ENCODE measurements at places on chromosomes 7 and 10.

DNA sequence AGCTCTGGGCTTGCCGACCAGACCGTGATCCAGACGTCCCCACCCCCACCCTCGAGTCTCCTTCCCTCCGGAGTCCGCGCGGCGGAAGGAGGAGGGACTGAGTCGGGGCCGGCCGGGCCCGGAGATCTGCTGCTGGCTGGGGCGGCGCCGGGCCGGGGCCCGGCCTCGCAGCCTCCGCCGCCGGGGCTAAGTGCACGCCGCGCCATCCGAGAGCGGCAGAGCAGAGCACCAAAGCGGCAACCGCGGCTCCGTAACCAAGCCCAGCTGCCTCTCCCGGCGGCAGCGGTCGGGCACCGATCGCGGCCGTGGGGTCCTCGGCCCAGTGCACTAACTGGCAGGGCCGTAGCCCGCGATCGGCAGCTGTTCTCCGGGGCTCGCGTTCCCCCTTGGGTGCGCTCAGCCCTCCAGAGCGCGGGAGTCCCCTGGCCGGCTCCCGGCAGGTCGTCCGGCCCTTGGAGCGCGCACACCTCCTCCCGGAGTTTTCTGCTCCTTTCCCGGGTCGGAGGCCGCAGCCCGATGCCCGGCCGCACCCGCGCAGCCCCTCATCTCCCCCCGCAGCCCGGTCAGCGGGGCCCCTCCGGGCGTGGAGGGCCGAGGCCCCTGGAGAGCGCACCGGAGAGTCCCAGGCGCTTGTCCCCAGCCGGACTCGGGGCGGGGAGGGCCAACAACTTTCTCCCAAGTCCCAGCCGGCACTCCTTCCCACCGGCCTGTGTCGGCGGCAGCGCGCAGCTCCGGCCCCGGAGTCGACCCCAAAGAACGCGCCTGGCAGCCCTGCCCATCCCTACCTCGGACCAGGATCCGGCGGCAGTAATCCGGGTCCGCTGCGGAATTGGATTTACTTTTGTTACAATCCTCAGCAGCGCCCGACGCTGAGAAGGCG, 799 bp downstream of the VAX1 start:
- DNase-seq: no peak

DNA sequence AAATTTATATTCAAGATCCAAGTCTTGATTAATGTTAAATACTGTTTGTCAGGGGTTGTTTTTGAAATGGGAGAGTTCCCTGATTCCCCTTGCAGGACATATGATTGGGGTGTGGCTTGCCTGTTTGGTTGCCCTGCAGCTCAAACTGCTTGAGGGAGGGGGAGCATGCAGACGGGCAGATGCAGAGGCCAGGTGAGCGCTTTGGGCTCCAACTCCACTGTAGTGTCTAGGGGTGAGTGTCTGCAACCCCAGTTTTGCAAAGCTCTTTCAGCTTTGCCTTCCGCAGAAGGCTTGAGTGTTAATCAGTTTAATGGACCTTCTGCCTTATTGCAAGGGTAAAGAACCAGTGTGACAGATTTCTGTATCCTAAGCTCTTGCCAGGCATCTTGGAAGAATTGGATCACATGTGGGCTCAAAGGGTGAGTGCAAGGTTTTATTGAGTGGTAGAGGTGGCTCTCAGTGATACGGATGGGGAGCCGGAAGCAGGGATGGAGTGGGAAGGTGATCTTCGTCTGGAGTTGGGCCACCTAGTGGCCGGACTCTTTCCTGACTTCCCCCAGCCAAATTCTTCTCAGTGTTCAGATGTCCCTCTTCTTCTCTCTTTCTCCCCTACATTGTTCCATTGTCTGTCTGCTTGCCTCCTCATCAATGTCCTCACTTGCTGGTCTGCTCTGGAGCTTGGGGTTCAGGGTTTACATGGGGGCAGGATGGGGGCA, 479.7 kb downstream of the ATRNL1 start:
- DNase-seq: no peak

- no peak for DNase-seq
Measured at GRCh38 chr10:317271-317769, 182.1 kb downstream of the ZMYND11 start.

DNA sequence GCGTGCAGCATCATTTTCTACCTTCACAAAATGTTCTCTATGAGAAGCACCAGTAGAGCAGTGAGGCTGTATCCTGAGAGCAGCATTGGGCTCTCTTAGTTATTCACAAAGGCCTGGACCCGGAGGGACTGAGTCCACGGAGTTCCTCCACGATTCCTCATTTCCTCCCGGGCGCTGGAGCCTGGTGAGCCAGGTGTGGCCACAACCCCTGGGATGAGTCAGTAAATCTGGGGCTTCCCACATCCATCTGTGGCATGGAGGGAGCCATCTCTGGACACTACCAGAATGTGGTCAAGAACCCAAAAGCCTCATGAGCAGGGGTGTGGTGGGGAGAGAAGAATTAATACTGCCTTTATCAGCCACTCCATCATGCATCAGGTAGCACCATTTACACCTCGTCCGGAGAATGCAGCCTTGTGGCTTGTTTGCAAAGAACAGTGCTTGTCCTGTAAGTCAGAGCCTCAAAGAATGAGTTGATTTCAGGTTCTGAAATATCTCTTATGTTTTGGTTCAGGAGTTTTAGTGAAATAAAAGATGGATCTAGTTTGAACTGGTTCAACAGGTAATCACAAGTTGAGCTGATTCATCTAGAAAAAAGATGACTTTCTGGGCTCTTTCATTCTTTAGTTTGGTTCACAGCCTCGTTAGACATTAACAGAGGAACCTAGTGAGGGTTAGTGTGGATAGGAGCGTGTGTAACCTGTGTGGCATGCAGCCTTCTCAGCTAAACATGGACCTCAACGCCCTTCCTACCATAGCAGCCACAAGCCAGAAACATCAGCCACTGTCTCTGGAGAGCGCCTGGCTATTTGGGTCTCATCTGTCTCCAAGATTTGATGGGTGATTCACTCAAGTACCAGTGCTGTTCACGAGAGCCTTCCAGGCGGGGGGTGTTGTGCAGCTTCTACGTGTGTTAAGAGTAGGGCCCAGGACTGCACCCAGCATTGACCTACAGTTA, 95.2 kb downstream of the WDR37 start:
- DNase-seq: no peak

GRCh38 chr7:90674625-90675024, 78.5 kb downstream of the CDK14 start:
- no peak for DNase-seq

GRCh38 chr10:113320211-113320610, 232.6 kb upstream of the HABP2 start:
- DNase-seq: no peak

DNA sequence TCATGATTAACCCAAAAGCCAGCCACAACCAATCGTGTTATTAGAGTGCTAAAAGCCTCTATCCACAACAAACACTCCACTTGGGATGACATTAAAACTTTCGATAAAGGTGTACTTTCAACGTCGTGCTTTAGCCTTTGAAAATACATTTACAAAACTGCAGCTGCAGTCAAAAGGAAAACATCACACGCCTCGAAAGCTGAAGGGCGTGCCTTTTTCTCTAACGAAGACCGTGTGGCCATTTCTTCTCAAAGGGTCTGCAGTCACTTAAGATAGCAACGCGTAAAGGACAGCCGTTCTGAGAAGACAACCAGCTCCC, 1.1 kb downstream of the ARHGAP12 start:
- no peak for DNase-seq

DNA sequence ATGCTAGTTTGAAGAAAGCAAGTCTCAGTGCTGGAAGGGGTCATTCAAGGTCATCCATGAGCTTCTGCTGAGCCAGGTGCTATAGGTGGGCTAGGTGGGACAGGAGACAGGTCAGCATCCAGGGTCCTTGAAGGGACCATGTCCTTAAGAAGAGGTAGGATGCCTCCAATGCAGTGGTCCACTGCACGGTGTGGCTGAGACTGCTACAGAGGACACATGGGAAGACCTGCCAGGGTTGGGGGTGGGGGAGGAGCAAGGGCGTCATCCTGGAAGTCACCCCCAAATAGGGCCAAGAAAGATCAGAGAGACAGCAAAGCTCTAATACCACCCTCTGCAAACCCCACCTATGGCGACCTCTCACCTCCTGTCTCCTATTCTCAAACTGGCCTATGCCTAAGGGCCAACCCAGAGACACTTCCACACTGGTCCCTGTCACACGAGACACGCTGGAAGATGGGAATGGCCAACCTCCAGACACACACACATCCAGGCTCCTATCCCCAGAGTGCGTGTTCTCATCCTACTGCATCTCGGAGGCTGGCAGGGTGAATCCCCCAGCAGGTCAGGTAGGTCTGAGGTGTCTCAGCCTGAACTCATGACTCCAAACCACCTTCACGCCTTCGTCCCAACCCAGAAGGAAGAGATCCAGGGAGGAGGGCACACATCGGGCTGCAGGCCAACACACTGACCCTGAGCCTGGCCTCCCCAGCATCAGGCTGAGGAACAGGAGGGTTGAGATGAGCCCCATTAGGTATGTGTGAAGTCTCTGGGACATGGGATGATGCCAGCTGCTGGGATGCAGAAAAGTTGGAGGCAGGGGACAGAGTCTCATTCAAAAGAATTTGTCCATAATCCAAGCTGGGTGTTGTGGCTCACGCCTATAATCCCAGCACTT, 5.6 kb upstream of the PPP1R35 start:
- DNase-seq: no peak

GRCh38 chr10:128000471-128001362, 93.8 kb downstream of the PTPRE start:
- DNase-seq: no peak

DNA sequence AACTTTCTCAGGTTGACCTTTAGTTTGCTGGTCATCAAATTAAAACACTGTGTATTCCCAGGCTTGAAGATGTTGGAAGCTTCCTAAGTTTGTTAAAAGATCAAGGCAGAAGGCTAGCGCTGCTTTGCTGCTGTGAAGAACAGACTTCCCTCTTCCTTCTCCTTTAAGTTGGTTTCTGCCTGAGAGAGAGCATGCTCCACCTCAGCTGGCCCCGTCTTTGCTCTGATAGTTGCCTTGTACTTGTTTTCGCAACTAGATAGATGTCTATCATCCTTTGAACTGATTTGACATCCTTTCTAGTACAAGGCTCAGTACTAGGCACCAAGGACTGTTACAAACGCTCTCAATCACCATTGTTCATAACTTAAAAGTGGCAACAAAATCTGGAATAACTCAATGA, 177.8 kb upstream of the MKLN1 start:
- no peak for DNase-seq

DNA sequence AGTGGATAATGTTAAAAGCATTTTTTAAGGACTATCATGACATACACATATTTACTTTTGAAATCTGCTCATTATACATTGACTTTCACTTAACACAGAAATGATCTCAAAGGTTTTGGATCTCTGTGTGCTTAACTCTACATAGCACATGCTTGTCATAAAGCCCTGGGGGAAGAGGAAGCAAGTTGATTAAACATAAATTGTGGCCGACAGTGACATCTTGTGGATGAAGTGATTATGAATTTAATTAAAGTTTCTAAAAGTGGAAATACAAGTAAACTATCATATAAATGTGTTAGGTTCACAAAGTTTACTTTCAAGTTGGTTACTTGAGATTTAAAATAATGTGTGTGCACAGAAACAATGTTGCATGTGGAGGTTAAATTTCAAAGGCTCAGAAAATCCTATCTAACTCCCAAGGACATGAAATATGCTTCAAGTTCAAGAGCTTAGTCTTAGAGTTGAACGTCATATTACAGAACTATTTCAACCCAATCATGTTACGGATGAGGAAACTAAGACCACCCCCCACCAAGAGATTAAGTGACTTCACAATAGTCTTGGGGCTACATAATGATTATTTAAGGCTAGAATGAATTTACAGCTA, 1247.8 kb downstream of the GATA3 start:
- DNase-seq: no peak

DNA sequence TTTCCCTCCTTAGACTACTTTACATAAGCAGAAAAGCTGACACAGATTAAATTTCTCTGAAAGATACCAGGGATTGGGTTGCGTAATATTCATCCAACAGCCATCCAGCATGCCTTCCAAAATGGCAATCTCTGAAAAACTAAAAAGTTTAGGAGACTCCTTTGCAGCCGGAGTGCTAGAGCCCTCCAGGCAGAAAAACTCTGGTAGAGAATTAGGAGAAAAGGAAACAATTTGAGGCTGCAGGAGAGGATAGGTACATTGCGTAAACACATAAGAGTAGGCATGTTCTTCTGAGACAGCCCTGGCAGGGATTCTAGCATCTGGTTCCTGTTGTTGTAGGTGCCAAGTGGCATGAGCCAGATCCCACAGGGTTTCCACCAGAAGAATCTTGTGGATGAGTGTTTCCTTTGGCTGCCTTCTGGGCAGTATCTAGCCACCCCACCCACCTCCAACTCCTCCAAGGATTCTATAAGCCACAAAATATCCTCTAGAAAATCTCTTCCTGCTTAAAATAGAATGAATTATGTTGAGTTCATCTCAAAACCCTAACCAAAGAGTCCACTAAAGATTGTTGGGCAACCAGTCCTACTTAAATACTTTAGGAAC, 402.4 kb downstream of the HGF start:
- DNase-seq: no peak

GRCh38 chr7:6258440-6259182, 13.8 kb downstream of the CYTH3 start:
- no peak for DNase-seq

- DNase-seq: no peak
Measured at GRCh38 chr7:36224934-36225858, 72.1 kb downstream of the EEPD1 start.

GRCh38 chr7:134514106-134514505, 13.3 kb upstream of the AKR1B10 start:
- DNase-seq: no peak

- DNase-seq: no peak
Measured at GRCh38 chr7:158858592-158859503, 2.5 kb downstream of the DYNC2I1 start.

DNA sequence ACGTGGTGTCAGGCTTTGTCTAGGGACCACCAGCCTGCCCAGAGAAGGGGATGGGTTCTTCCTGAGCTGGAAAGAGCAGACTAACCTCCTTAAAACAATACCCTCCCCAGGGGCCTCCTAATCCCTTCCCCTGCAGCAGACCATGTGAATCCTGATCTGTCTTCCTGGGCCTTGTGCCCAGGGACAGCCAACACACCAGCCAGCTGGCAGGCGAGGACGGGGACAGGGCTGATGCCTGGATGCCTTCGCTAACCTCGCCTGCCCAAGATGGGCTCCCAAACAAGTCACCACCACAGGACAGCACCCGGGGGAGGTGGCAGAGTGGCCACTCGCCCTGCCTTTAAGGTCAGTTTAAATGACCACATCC, 17.6 kb downstream of the PODXL start:
- DNase-seq: no peak

- no peak for DNase-seq
Measured at GRCh38 chr7:1785839-1786238, 115.8 kb downstream of the ELFN1 start.

DNA sequence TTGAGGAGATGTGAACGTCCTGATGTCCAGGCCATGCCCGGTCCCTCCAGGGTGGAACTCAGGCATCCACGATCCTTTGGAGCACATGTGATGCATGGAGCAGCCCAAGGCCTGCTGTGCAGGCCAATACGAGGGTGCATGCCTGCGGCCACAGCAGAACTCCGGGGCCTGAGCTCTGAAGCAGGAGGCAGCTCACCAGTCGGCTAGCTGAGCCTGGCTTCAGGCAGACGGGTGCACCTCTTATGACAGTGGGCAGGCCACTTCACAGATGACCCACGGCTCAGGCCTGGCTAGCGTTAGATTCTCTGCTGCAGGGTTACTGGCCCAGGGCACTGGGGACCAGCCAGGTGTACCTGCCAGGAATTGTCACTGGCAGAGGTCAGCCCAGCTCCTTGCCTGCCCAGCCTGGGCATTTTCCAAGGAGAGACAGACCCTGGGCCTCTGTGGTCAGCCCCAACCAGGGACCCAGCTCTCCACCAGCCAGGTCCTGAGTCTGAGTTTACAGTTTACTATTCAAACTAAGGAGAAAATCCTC, 29.6 kb upstream of the INPP5A start:
- no peak for DNase-seq

Data from cortex of kidney (tissue), 1 donor.